Non-pigmented ciliary epithelial cell (primary cell): ENCODE measurements at places on chromosomes 16 and 17.

- DNase-seq = no peak
Measured at GRCh38 chr17:75571197-75571884, 16.3 kb upstream of the MYO15B start.

GRCh38 chr16:46857368-46857945 lies 26.5 kb upstream of the C16orf87 start:
- DNase-seq = no peak

- no peak for DNase-seq
Measured at GRCh38 chr17:42784811-42785592, 4.6 kb downstream of the WNK4 start.

DNA sequence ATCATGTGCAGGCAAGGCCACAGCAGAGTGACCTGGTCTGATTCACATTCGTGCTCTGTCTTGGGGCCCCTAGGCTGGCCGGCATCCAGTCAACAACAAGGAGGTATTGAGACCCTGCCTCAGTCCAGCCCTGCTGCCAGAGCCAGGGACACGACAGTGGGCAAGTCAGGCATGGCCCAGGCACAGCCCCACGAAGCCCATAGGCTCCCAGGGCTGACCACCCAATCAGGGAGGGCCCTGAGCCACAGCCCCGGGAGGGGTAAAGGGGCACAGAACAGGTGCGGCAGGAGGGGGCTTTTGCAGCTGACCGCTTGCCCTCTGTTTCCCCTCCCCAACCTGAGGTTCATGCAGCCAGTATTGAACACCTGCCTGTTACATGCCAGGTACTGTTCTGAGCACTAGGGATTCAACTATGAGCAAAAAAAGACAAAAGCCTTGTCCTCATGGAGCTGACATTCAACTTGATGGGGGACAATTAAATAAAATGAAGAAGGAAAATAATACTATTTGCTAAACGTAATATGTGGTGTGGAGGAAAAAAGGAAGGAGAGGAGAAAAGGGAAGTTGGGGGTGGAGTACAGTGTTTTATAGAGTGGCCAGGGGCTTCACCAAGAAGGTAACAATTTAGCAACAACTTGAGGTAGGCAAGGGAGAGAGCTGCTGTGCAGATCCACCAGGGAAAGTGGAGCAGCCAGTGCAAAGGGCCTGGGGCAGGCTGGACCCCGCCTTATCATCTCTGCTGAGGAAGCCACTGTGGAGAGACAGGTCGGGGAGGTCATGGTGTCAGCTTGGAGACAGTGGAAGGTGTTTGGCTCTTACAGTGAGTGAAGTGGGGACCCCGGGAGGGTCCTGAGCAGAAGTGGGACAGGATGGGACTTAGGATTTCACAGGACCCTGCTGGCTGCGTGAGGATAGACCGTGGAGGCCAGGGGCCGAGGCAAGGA lies 6.1 kb downstream of the DRC3 start:
- no peak for DNase-seq

GRCh38 chr17:79695797-79696609 lies 34.7 kb upstream of the ENPP7 start:
- peak; percentile 10 for DNase-seq

DNA sequence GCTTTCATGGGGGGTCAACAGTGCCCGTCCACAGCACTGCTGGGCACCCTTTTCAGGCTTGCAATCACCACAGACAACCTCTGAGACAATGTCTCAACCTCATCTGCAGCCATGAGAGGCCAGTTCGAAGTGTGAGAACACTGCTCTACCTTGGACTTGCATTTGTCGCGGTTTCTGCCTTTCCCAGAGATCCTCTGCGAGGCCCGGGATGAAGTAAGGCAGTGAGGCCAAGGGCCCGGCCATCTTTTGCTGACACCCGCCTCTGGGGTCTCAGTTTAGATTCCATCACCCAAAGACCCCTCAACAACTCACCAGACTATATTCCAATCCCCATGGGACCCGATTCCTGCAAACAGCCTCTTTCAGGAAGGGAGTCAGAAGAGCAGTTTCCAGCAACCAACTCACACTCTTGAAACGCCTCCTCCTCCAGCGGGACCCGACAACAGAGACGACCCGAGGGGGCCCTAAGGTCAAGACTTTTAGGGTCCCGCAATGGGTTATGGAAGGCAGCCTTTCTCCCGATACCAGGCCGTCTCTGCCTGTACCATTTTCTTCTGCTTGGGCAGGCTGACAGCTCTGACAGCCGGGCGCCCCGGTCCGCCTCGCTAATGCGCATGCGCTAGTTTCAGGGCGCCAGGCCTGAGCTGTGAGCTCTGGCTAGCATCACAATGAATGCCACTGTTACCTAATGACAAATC lies 576.0 kb downstream of the KCNJ18 start:
- DNase-seq = no peak

- DNase-seq = no peak
Measured at GRCh38 chr17:18950346-18950745, 1.6 kb upstream of the SLC5A10 start.

DNA sequence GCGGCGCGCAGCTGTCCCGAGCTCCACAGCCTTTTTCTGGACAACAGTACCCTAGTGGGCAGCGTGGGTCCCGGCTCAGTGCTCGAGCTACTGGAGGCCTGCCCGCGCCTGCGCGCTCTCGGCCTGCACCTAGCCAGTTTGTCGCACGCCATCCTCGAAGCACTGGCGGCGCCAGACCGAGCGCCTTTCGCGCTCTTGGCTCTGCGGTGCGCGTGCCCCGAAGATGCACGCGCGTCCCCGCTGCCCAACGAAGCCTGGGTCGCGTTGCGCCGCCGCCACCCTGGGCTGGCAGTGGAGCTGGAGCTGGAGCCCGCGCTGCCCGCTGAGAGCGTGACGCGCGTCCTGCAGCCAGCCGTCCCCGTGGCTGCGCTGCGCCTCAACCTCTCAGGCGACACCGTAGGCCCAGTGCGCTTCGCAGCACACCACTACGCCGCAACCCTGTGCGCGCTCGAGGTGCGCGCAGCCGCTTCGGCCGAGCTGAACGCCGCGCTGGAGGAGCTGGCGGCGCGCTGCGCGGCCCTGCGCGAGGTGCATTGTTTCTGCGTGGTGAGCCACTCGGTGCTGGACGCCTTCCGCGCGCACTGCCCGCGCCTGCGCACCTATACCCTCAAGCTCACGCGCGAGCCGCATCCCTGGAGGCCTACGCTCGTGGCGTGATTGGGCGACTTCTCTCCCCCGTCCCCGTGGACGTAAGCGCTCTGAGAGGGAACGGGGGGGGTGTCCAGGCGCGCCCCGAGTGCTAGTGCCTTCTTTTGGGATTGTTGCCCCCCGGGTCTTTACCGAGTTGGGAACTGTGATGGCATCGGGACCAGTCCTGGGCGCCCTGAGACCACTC lies 1.2 kb upstream of the HSF4 start:
- DNase-seq = no peak

- DNase-seq = no peak
Measured at GRCh38 chr17:6627019-6627418, 13.5 kb downstream of the KIAA0753 start.

DNA sequence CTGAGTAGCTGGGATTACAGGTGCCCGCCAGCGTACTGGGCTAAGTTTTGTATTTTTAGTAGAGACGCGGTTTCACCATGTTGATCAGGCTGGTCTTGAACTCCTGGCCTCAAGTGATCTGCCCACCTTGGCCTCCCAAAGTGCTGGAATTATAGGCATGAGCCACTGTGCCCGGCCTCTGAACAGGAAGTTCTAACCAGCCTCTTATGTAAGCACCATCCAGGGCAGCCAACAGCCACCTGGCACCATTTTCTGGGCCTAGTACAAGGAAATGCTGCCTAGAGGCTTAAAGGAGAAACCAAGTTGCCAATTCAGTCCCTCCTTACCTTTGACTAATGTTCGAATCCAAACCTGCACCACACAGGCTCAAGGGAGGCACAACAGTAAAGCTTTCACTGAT lies 8.5 kb upstream of the SLC39A11 start:
- DNase-seq = no peak

DNA sequence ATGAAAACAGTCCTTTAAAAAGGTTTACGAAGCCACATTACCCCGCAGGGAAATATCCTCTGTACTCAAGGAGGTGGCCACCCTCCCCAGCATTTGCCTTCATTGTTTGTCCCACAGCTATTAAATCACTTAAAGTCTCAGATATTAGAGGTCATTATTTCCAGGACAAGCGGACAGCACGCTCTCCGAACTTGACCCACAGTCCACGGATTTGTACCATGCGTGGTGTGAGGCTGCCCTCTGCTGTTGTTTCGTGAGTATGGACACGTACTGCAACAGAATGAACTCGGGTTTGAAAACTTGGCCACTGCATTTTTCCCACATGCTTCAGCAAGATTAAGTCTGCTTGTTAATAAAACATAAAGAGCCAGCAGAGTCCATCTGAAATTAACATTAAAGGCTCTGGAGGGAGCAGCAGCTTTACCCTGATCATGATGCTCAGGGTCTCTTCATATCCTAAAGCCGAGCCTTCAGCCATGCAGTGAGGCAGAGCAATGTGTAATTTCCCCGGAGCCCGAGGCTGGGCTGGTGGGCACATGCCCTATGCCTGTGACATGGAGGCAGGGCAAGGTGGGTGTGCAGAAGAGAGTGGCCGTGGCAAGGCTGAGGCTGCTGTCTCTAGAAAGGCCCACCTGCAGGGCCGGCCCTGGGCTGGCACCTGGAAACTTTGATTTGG lies 19.7 kb downstream of the MEAK7 start:
- peak; percentile 36 for DNase-seq

DNA sequence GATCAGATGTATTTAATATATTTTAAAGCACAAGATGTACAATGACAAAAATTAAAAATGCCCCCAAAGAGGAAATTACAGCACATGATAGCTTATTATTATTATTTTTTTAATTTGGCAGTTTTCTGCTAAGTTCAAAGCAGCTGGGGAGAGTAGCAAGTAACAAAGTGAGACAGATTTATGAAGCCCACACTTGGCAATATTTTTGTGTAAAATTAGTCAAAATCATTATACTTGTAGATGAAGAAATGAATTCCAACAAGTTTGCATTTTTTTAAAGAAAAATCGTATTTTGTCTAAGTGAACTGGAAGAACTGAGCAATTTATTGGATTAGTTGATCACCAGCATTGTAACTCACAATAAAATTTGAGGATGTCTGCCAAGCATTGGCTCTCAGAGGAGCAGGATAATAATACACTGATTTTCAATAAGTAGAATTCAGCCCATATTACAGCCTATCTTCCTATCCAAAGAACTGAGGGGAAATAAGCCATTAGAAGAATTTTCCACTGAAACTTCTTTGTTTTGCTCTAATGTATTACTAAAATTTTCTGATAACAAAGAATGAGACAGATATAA lies 215.6 kb downstream of the MAP2K6 start:
- DNase-seq = no peak

GRCh38 chr17:48954300-48954755 lies 9.7 kb upstream of the SNF8 start:
- DNase-seq = no peak

- no peak for DNase-seq
Measured at GRCh38 chr17:76870377-76870714, 2.1 kb downstream of the MGAT5B start.

GRCh38 chr16:73095885-73096421 lies 48.0 kb upstream of the ZFHX3 start:
- no peak for DNase-seq

- no peak for DNase-seq
Measured at GRCh38 chr16:89194340-89195311, 5.7 kb downstream of the SLC22A31 start.

- DNase-seq = no peak
Measured at GRCh38 chr17:31680126-31680525, 178.9 kb downstream of the COPRS start.

GRCh38 chr16:80792031-80792430 lies 12.4 kb downstream of the CDYL2 start:
- DNase-seq = no peak

GRCh38 chr17:32569171-32570080 lies 82.6 kb downstream of the CDK5R1 start:
- DNase-seq = no peak

- no peak for DNase-seq
Measured at GRCh38 chr17:49730078-49730784, 22.5 kb upstream of the SLC35B1 start.

- peak; percentile 42 for DNase-seq
Measured at GRCh38 chr17:80279895-80280294, 19.2 kb downstream of the RNF213 start.

- DNase-seq = no peak
Measured at GRCh38 chr17:41656249-41657023, 32.1 kb upstream of the KRT17 start.

DNA sequence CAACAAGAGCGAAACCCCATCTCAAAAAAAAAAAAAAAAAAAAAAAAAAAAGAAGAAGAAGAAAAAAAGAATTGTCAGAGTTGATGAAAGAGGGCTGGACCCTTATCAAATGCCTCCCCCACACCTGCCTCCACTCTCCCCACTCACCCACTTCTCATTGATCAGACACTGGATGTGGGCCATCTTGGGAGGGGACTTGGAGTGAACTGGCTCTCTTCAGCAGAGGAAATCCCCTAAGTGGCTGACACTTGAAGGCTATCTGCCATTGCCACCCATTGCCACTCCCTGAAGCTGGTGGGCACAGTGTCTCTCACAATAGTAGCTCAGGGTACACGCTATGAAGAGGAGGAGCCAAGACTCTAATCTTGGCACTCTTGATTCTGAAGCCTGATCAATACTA lies 1.6 kb downstream of the ITGA2B start:
- DNase-seq = no peak

DNA sequence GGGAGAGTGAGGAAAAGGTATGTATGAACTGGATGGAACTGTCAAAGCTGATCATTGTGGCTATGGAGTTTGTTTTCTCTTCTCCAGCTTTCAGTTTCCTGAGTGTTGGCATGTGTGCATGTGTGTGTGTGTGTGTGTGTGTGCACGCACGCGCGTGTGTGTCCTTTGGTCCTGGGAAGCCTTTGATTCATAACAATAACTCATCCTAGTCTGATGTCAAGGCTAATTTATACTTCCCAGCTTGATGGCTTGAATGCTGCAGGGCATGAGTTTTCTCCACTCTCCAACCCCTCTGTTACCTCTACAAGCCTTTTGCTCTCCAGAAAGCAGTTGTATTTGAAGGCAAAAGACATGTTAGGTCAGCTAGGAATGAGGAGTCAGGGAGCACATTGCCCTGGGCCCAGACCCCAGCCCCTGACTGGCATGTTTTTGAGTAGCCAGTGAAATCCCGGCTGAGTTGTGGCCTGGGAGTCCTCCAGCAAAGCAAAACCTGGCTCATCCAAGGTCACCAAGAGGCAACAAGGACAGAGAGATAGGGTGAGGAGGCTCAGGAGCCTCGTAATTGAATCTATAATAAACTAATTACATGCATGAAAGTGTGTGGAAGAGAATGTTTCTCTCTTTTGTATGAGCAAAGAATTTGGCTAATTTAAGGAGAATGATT lies 8.9 kb upstream of the CDC42EP4 start:
- no peak for DNase-seq

DNA sequence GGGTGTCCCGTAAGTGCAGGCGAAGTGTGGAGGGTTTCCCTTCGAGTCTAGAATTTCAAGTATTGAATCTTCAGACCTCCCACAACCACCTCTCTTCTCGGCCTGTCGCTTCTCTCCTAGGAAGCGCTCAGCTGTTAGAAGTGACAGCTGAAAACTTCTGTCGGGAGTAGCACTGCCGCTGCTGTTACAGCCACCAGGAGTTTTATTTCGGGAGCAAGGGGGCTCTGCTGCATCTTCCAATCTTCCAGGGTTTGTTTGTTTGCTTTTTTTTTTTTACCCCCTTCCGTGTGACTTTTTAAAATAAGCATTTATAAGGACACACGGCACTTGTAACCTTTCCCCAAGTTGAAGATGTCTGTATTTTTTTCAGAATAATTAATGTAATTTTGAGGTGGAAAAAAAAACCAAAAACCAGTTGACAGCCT lies 767 bp downstream of the RPS6KB1 start:
- no peak for DNase-seq
